ENCODE measurements at places on chromosomes 3 and 15. TPM values are rescaled to one million over a fixed set of nuclear protein-coding genes. Genes with fewer than 3 reads are reported as not detected.

The ATP13A3 gene
- total RNA-seq = 99.2 TPM

The IL1RAP gene
- total RNA-seq = 5.1 TPM

The KNL1 gene
- 0.96 TPM for total RNA-seq

The SH2D7 gene
- not detected for total RNA-seq

The ARGFX gene
- total RNA-seq = not detected

The CELF6 gene
- total RNA-seq = 1.5 TPM

The KCNAB1 gene
- total RNA-seq = 2.4 TPM

The SNX33 gene
- 11.4 TPM for total RNA-seq

The SERINC4 gene
- total RNA-seq = 0.44 TPM

The KLHDC8B gene
- total RNA-seq = 92.5 TPM
